ENCODE measurements at places on chromosomes 16 and 17. TPM values are rescaled to one million over a fixed set of nuclear protein-coding genes. Genes with fewer than 3 reads are reported as not detected.

TP53TG3 gene
- total RNA-seq: not detected

CRHR1 gene
- total RNA-seq: 0.36 TPM

DNA sequence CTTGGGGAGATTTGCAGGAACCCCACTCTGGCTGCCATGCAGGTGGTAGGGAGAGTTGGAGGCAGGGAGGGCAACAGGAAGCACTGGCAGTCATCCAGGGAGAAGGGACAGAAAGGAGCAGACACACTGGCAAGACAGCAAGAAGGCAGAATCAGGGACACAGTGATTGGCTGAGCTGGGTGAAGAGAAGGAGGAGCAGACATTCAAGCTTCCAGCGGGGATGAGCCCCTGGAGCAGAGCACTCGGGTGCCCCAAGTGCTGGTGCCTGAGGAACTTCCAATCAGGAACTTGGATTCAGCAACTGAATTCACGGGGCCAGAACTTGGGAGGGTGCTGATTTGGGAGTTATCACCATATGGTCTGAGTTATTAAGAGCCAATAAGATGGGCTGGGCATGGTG, 6.3 kb upstream of the ITGA3 start:
- no peaks in the 10 kb centered on the region for H3K36me3 ChIP-seq
- H3K27ac ChIP-seq: no peak overlapping the region
- H3K4me3 ChIP-seq: no peak overlapping the region
- no peaks in the 10 kb centered on the region for H3K27me3 ChIP-seq
- no peak for DNase-seq

DNA sequence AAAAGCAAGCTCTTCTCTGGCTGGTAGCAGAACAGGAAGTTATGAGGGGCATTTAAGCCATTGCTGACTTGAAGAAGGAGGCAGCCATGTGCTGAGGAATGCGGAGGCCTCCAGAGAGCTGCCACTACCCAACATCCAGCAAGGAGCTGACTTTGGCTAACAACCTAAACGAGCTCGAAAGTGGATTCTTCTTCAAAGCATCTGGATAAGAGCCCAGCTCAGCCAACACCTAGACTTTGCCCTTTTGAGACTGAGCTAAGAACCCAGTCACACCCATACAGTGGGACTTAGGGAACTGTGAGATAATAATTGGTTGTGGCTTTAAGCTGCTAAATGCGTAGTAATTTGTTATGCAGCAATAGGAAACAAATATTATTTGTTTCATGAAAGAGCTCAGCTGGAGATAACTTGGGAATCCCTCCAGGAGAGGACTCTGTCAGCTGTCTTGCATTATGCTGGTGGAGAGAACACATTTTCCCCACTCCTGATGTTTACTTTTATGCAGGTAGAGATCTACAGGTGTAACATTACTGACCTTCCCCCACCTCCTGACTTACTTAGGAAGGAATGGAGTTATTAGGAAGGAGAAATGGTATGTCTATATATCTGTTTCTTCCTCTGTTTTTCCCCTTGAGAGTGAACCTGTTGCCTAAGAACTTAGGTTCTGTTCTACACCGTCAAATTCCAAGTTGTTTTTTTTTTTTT, 52.7 kb upstream of the ZNF629 start:
- H3K27ac ChIP-seq: no peak overlapping the region
- no peaks in the 10 kb centered on the region for H3K27me3 ChIP-seq
- H3K4me3 ChIP-seq: no peak overlapping the region
- DNase-seq: no peak
- H3K4me1 ChIP-seq: peaks cover 10% of the 10 kb centered on the region
- H3K36me3 ChIP-seq: peaks cover 12% of the 10 kb centered on the region
